CD4-positive, CD25-positive, alpha-beta regulatory T cell (primary cell): ENCODE measurements at places on chromosomes 5 and 9.
A peak's percentile ranks its signal among the peaks of the same experiment; 100 is the strongest.

DNA sequence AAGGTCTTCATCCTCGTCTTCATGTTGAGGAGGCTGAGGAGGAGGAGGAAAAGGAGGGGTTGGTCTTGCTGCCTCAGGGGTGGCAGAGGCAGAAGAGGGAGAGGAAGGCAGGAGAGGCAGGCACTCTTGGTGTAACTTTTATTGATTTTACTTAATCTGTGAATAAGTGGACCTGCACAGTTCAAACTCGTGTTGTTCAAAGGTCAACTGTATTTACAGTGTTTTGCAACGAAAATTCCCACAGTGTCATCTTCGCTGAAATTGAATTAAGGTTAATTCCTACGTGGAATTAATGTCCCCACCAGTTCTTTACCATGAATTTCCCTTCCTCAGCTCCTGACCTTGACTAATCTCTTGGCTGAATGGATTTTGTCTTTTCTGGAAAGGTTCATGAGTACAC lies 21.2 kb upstream of the ENHO start:
- no peak for DNase-seq

DNA sequence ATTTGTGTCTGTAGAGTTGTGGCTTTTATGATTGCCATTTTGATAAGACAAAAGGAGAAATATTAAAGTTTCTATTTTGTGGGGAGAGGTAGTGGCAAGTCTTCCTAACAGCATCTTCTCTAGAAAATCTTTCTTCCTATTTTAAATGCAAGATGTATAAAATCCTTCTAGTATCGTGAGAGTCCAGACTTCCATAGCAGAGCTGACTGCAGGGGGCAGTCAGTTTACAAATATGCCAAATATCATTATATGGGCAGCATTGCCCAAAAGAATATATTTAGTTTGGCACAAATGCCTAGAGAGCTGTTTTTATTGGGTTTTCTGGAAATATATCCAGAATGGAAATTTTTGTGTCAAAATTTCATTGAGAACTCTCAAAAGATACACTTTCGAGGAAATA lies 82.1 kb upstream of the ALDH1A1 start:
- no peak for DNase-seq

GRCh38 chr5:76165029-76165428 lies 81.8 kb downstream of the SV2C start:
- no peak for DNase-seq

- DNase-seq, result no peak
These were observed 16.2 kb upstream of the ERAP1 start for GRCh38 chr5:96823900-96824380.

- DNase-seq, result no peak
These were observed 92.2 kb downstream of the KLF4 start for GRCh38 chr9:107397076-107398044.

GRCh38 chr5:134142806-134143205 lies 28.3 kb downstream of the TCF7 start:
- DNase-seq, result no peak

DNA sequence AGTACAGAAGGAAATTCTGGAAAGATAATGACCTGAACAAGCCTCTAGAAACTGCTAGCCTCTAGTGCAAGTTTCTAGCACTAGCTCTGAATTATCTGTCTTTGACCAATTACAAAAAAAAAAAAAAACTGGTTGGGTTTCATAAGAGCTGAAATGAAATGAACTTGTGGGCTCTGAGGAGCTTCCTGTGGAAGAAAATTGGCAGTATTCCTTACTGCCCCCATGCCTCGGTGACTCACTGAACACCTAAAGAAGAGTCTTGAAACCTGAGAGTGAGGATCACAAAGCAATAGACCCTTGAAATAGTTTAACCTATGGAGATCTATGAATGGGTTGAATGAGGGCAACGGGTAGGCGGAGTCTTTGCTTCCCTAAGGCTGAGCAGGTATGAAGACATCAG lies 263.6 kb upstream of the RASA1 start:
- no peak for DNase-seq

GRCh38 chr5:154342963-154343362 lies 102.8 kb upstream of the SAP30L start:
- DNase-seq, result no peak

- DNase-seq, result no peak
These were observed 132.6 kb downstream of the PLK2 start for GRCh38 chr5:58327289-58327688.

DNA sequence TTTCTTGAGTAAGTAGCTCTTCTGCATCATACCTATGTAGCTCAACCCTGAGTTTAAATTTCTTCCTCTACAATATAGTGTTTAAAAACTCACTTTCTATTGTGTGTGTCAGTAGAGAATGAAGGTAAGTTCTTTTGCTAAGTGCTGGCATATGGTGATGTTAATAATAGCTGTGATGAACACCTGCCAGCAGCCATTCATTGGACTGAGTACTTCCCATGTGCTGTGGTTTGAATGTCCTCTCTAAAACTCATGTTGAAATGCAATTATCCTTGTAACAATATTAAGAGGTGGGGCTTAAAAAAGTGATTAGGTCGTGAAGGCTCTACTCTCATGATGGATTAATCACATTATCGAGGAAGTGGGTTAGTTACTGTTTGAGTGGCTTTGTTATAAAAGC lies 645.2 kb upstream of the RGMB start:
- DNase-seq, result no peak

- no peak for DNase-seq
These were observed 33.8 kb downstream of the ITK start for GRCh38 chr5:157214415-157214814.

GRCh38 chr5:39164529-39165402 lies 54.6 kb downstream of the FYB1 start:
- DNase-seq, result peak; percentile 41

- no peak for DNase-seq
These were observed 126.7 kb downstream of the MTX3 start for GRCh38 chr5:79864364-79864763.

GRCh38 chr9:111052791-111053190 lies 14.5 kb upstream of the LPAR1 start:
- no peak for DNase-seq

DNA sequence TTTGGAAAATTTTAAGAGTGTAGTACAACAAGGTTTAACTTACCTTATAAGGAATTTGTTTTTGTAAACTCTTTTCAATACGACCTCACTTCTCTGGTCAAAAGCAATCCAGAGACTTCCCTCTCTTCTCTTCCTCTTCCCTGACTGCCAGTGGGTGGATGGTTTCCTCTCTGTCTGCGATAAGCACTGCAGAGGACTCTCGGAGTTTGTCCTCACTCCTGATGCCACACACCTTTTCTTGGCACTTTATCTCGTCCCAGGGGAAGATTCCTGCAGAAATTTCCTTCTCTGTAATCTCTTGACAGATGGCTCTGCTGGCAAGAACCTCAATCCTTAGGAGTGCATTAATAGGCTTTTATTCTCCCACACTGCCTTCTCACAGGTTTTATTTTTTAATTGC lies 641.6 kb downstream of the NR2F1-AS1 start:
- DNase-seq, result no peak

DNA sequence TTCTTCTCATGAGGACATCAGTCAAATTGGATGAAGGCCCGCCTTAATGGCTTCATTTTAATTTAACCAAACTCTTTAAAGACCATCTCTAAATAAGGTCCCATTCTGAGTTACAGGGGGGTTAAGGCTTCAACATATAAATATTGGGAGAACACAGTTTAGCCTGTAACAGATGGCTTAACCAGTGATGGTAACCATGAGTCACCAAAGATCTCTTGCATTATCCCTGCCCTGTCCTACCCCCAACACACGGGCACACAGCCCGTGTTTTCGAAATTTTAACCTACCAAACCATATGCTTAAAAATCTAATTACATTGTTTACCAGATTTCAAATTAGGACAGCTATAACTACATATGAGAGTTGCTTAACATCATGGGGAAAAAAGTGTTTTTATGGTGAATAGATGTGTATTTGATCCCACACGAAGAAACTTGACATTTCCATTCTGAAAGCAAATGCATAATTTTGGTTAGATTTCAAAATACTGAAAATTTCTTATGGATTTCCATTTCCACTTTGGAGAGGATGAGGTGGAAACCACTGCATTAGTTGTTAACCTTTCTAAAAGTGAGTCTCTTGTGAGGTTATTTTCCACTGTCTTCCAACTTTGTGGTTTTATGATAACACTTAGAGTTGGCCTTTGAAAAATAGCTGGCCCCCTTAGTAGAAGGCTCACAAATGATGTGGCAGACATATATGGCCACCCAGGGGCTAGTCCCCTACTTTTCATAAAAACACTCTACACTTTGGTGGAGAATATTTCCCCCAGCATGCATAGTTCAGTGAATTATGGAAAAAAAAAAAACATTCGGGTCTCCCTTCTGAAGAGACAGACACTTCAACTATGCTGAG lies 849.3 kb downstream of the TLE1 start:
- no peak for DNase-seq

DNA sequence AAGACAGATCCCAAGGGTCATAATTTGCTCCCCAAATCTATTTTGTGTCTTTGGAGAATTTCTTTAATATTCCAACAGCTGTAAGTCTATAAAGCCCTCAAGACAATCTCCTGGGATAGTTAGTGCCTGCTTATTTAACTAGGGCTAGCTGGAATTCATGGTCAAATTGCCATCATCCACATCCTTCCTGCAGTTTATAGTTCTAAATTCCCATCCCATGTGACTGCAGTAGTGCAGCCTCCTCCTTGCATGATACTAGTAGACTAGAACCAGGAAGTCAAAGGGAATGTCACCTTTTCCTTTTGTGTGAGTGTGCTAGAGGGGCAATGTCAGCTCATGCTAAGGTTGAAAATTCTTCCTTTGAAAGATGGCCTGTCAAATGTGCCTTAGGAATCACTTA lies 214.8 kb upstream of the PIK3R1 start:
- DNase-seq, result no peak

DNA sequence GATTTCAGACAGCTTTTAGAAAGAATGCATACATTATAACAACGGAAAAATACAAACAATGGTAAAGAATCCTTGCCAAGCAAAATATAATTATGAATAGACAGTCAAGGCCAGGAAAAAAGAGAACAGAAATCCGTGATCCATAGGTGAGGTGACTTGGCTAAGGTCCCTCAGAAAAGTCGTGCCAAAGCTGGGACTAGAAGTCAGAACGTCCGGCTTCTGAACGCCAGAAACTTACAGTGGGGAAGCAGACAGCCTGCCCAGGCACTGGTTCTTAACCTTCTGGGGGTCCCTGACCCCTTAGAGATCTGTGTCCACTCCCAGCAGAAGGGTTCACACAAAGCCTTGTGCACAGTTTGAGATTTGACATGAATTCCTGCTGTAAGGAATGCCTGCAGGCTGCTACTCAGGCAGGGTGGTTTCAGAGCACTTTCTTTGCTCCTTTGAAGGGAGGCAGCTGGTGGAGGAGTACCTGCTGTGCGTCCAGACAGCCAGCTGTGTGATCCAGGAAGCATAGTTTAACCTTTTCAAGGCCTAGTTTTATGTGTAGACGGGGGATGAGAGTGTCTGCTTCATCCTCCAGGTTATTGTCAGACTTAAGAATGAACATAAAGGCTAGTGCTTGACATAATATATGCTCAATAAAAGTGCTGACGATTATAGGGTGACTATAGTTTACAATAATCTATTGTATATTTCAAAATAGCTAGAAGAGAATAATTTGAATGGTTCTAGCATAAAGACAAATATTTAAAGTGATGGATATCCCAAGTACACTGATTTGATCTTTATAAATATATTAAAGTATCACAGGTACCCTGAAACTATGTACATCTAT lies 852 bp downstream of the ARHGEF37 start:
- no peak for DNase-seq

DNA sequence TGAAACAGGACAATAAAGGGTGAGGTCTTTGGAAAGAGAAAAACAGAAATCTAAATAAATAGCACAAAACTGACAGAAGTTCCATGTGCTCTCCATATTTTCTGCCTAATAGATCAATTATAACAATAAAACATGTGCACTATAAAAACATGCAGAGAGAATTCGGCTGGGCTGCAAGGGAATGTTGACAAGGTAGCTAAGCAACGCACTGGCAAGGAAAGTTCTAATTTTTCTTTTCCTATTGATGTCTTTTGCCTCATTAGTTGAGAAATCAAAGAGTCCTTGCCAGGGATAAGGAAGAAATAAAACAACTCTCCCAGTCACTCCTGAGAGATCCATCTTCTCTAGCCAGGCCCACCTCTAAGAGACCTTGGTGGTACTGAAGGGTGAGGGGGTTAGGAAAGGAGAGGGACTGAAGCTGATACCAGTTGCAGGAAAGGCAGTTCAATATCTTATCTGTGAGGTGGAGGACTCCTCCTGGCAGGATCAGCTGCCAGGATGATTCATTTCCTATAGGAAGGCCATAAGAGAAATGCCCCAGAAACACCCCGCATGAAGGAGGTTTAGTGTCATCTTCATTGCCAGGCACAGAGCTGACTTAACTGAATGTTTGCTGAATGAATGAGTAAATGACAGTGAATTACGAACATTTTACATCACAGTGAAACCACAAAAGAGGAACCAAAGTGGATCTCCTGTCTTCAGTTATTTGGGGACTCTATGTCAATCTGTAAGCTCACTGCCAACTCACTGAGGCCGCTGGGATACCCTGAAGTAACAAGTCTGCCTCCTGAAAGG lies 63.7 kb upstream of the IFNK start:
- no peak for DNase-seq

GRCh38 chr9:88923653-88924288 lies 67.5 kb upstream of the S1PR3 start:
- no peak for DNase-seq

DNA sequence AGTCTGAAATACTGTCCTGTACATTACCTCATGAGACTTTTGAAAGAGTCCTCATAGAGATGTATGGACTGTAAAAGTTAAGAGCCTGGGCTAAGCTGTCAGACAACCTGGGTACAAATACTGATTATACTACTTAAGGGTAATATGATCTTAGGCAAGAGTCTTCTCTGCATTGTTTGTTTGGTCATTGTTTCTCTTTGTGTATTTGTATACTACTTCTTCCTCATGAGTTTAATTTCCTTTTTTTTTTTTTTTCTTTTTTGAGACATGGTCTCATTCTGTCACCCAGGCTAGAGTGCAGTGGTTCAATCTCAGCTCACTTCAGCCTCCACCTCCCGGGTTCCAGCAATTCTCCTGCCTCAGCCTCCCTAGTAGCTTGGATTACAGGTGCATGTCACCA lies 2.6 kb upstream of the PFDN1 start:
- DNase-seq, result no peak

GRCh38 chr9:12723409-12724028 lies 30.3 kb downstream of the TYRP1 start:
- DNase-seq, result no peak

GRCh38 chr5:74124826-74125225 lies 498.8 kb downstream of the ARHGEF28 start:
- DNase-seq, result no peak

DNA sequence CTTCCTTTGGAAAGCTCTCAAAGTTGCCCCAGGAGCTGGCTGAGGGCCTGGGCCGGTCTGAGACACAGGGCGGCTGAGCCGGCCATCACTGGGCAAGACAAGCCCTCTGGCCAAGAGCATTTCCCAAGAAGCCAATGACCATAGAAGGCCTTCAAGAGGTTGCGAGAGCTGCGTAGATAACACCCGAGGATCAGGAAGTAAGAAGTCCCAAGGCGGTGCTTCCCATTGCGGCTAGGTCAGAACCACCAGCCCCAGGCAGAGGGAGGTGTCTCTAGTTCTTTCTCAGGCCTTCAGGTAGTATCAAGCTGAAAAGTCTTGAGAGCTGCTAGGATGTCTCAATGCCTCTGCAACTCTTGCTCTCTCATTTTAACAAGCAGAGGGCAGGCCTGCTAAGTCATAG lies 54.0 kb upstream of the C5orf58 start:
- no peak for DNase-seq
